ENCODE measurements at places on chromosomes 6 and 20. TPM values are rescaled to one million over a fixed set of nuclear protein-coding genes. Genes with fewer than 3 reads are reported as not detected.

Gene LAMA2
- 119 TPM for total RNA-seq

Gene CDC5L
- 18.6 TPM for total RNA-seq

Gene NRSN1
- not detected for total RNA-seq

Gene DACT2
- 1.0 TPM for total RNA-seq

Gene PPP1R18
- 18.2 TPM for total RNA-seq

DNA sequence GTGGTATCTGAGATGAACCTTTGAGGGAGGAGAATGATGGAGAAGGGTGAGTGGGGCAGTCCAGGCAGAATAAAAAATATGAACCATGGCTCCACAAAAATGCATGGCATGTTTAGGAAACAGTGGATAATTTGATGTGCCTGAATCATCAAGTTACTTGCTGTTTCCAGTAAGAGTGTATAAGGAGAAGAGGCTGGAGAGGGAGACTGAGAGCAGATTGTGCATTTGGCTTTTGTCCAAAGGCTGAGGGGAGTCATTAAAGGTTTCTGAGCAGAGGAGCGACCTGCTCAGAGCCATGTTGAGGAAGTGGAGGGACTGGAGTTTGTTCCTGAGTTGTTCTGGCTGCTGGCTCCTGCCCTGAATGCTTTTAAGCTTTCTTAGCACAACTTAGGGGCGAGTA, 6.1 kb downstream of the MMP24 start:
- DNase-seq, result no peak

DNA sequence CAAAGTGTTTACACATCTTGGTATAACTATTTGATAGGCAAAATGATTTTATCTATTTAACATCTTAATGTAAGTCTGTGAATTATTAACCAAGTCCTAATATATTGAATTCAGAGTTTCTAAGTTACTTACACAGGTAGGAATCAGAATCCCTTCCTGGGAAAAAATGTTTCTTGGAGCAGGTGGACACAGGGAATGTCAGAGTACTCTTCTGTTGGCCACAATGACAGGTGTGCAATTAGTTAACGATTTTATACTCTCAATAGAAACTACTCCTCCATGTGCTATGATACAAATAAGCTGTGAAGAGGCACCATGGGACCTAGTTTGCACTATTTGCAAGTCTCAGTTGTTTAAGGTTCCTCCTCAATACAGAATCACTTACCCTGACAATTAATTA, 821 bp upstream of the TAAR5 start:
- DNase-seq, result no peak
